Amygdala (tissue), 56 donors: ENCODE measurements at places on chromosomes 2 and 18.

GRCh38 chr2:43568228-43568627 is 27.6 kb downstream of the THADA start:
- no peak for DNase-seq

- no peak for DNase-seq
Measured at GRCh38 chr2:187615364-187615763, 61.1 kb upstream of the TFPI start.

- DNase-seq: no peak
Measured at GRCh38 chr2:175035806-175036205, 30.6 kb upstream of the CHN1 start.

DNA sequence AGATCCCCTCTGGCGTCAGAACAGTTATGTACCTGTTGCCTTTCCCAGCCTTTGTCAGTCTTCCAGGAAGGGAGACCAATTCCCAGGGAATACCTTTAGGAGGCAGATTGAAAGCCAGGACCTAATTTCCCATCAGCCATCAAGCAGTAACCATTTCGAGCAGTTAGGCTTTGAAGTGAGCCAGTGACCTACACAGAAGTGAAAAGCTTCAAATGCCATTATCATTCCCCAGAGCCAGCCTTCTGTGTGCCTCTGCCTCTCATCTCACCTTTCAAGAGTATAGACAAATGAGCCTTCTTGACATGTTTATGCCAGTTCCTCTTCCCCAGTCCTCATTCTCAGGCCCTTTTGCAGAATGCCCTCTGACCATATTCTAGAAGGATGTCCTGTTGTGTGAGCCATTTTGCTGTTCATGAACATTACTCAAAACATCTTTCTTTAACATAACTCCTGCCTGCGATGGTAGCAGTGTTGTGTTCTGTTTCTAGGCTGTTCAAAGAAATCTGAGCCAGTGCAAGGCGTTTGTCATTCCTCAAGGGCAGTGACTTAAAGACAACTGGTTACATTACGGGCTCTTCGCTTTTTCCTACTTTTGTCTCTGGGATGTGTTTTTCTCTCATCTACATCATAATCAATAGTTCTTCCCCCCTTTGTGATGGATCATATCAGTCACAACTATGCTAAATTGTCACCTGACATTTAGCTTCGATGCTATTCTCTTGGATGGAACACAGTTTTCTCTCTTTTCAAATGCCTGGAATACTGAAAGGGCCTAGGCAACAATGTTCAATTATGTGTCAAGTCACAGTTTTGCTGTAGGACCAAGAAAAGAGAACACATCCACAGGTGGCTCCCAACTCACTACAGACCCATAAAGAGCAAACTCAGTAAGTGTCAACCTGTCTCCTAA is 138.6 kb downstream of the ALK start:
- no peak for DNase-seq

DNA sequence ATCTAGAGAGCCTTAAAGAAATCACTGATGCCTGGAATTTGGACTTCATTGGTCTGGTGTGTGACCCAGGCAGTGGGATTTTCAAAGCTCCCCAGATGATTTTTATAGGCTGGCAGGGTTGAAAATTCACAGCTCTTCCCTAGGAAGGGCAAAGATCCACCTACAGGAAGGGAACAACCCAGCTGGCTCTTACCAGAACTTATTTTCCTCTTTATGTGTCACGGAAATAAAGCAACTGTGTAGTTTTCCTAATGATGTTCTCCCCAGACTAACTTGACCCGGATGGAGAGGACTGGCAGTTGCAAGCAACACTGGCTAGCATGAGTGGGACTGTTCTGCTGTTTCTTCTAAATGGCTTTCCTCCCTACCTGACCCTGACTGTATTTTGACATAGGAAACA is 235.6 kb downstream of the ALPK2 start:
- no peak for DNase-seq

GRCh38 chr18:73043211-73043610 is 175.4 kb upstream of the NETO1 start:
- DNase-seq: no peak

DNA sequence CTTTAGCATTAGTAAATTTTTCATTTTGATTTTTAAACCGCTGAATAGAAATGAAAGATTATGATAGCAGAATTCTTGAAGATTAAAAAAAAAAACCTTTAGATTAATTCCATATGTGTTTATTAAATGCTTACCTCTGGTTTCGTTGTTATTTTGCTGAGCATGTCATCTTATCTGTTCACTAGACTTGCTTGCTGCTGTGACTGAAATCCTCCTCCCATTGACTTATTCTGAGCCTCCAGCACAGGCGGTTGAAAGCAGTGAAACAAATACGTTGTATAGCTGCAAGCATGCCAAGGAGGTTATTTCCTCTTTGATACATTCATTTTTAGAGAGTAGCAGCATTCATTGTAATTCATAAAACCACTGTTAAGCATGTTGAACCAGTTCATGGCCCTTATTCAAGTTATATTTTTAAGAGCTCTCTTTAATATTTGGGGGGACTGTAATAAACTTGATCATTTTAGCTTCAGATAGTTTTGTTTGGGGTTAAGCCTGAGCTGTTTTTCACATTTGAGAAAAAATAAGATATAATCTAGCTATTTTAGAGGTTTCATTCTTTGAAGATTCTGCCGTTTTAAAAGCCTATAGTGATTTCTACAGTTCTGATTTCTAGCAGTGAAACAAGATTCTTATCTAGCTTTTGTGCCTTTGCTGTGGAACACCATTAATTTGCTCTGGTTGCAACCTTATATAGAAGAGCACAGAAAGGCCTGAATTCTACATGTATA is at the start of gene HTR2B:
TSS of gene HTR2B (minus strand) at position 205 of the 731 bp plus-strand sequence. CDS start 1,278 bp downstream, outside the sequence.
- no peak for DNase-seq

DNA sequence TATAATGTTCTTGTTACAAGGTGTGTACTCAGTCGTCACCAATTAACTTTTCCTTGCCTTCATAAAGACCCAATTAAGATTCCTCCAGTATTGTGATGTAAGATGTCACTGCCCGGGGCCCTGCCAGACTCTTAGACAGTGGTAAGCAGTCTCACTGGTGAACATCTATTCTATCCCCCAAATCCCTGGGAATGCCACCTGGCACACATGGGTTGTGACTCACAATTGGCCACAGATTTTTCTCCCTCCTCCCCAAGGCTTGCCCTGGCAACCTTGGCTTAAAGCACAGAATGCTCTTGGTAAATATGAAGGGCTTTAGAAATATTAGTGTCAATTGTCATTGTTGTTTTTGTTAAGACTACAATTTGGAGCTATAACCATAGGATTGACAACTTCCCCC is 287.9 kb downstream of the ETAA1 start:
- no peak for DNase-seq

DNA sequence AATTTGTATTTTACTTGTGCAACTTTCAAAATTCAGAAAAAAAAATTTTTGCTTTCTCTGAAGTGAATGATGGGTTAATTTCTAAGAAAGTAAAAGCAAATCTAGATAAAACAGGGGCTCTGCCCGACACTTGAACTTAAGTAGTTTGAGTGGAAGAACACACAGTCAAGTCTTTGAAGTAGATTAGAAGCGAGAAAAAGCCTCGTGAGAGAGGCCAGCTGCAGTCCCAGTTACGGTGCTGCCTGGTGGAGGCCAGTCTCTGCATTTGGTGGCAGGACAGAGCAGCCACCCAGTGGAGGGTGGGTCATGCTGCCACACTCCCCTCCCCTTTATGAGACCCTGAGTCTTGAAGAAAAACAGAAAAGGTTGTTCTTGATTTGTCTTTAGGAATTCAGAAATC is 81.8 kb downstream of the INPP5D start:
- DNase-seq: no peak

- DNase-seq: no peak
Measured at GRCh38 chr2:233353769-233354499, at the start of gene DGKD. TSS of gene DGKD (plus strand) at chr2:233354494. CDS start at chr2:233354519, 25 bp downstream.

GRCh38 chr2:165494573-165494972 is 25.1 kb downstream of the CSRNP3 start:
- DNase-seq: no peak

DNA sequence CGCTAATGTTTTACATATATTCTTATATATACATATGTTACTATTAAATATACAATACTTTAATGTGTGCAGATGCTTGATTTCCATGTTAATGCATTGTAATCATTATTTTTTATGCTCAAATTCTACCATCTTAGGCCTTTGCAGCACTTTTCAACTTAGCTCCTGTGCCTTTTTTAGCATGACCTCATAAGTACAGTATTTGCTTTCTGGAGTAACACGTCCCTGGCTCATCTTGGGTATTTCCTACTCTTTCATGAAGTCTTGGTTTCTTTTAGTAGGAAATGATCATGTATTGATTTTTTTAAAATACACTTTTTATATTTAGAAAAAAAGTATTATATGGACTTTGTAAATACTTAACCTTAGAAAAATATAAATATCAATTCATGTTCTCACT is 36.5 kb downstream of the CAB39 start:
- no peak for DNase-seq

- no peak for DNase-seq
Measured at GRCh38 chr2:76675212-76675611, 847.0 kb downstream of the LRRTM4 start.
